ENCODE measurements at places on chromosomes 7 and 10.

- no peak for DNase-seq
- H3K27ac ChIP-seq, result no peak overlapping the region
- H3K4me3 ChIP-seq, result no peak overlapping the region
- H3K4me1 ChIP-seq, result no peaks in the 10 kb centered on the region
- no peaks in the 10 kb centered on the region for H3K36me3 ChIP-seq
Measured at GRCh38 chr10:132096863-132097478, 31.2 kb downstream of the JAKMIP3 start.

GRCh38 chr10:688312-689120 lies 952 bp downstream of the DIP2C start:
- peak overlapping the region; percentile 94 for H3K27ac ChIP-seq
- H3K36me3 ChIP-seq, result no peaks in the 10 kb centered on the region
- peak; percentile 71 for DNase-seq
- H3K4me3 ChIP-seq, result peak overlapping the region; percentile 67

GRCh38 chr10:47295411-47295810 lies 4.6 kb upstream of the GDF10 start:
- H3K4me3 ChIP-seq, result no peak overlapping the region
- H3K27ac ChIP-seq, result no peak overlapping the region
- H3K36me3 ChIP-seq, result no peaks in the 10 kb centered on the region
- peak; percentile 32 for DNase-seq

DNA sequence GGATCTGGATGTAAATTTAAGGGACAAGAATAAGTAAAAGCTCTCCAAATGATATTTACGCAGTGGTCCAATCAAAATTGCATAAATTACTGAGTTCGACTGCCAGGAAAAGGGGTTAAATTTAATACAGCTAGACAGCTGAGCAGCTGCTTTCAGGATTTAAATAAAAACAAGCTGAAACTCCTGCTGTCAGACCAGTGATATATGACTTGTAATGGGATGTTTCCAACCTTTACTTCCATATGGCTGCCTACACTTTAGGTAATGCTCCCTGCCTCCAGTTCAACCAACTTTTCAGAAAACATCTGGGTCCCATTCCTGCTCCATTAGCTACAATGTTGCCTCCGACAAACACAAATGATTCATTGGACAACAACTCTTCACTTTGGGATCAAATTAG lies 326.3 kb upstream of the DGKB start:
- H3K4me1 ChIP-seq, result no peaks in the 10 kb centered on the region
- H3K36me3 ChIP-seq, result no peaks in the 10 kb centered on the region
- DNase-seq, result no peak
- H3K27me3 ChIP-seq, result no peaks in the 10 kb centered on the region
- H3K4me3 ChIP-seq, result no peak overlapping the region
- no peak overlapping the region for H3K27ac ChIP-seq

- H3K4me1 ChIP-seq, result no peaks in the 10 kb centered on the region
- no peak for DNase-seq
- H3K36me3 ChIP-seq, result peaks cover 81% of the 10 kb centered on the region
- H3K27me3 ChIP-seq, result no peaks in the 10 kb centered on the region
- H3K4me3 ChIP-seq, result no peak overlapping the region
- no peak overlapping the region for H3K27ac ChIP-seq
Measured at GRCh38 chr10:6233725-6234277, 31.1 kb downstream of the PFKFB3 start.

- no peak overlapping the region for H3K4me3 ChIP-seq
- H3K36me3 ChIP-seq, result no peaks in the 10 kb centered on the region
- H3K4me1 ChIP-seq, result no peaks in the 10 kb centered on the region
- H3K27me3 ChIP-seq, result no peaks in the 10 kb centered on the region
- peak overlapping the region; percentile 21 for H3K27ac ChIP-seq
Measured at GRCh38 chr10:3873728-3874461, 88.9 kb upstream of the KLF6 start.

DNA sequence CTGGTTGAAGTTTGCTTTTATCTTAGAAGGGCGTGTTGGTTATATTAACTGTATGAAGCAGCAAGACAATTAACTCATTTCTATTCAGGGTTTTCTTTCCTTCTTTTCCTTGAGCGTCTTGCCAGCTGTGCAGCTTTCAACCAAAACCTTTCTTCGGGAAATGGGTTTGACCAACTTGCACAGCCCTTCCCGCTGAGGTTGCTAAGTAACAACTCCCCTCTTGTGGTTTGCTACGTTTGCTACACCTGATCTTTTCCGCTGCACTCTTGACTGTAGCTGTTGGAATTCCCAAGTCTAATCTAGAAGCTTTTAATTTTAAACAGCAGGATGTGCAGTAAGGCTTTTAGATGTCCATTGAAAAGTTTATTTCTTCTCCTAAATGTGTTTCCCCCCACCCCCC lies 116.9 kb downstream of the CDCA7L start:
- H3K27me3 ChIP-seq, result no peaks in the 10 kb centered on the region
- no peaks in the 10 kb centered on the region for H3K4me1 ChIP-seq
- no peaks in the 10 kb centered on the region for H3K36me3 ChIP-seq
- no peak overlapping the region for H3K27ac ChIP-seq
- no peak for DNase-seq

DNA sequence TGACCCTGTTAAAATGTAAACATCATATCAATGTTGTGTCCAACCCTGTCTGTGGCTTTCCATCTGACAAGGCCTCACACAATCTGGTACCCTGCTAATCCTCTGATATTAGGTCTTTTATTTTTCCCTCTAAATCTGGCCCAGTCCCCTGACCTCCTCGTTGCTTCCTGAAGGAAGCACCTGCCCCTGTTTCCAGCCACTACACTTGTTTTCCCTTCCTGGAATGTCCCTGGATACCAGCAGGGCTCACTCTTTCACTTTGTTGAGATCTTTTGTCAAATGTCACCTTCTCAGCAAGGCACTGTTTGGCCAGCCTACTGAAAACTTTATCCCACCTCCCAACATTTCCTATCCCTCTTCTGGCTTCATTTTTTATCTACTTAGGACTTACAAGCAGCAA lies 2.1 kb downstream of the SAMD9L start:
- H3K4me1 ChIP-seq, result no peaks in the 10 kb centered on the region
- H3K27me3 ChIP-seq, result no peaks in the 10 kb centered on the region
- DNase-seq, result no peak
- H3K36me3 ChIP-seq, result peaks cover 42% of the 10 kb centered on the region
- no peak overlapping the region for H3K4me3 ChIP-seq

GRCh38 chr10:114795039-114795438 lies 26.5 kb upstream of the FHIP2A start:
- no peak for DNase-seq
- no peaks in the 10 kb centered on the region for H3K27me3 ChIP-seq
- H3K4me3 ChIP-seq, result no peak overlapping the region
- H3K36me3 ChIP-seq, result no peaks in the 10 kb centered on the region
- no peak overlapping the region for H3K27ac ChIP-seq

DNA sequence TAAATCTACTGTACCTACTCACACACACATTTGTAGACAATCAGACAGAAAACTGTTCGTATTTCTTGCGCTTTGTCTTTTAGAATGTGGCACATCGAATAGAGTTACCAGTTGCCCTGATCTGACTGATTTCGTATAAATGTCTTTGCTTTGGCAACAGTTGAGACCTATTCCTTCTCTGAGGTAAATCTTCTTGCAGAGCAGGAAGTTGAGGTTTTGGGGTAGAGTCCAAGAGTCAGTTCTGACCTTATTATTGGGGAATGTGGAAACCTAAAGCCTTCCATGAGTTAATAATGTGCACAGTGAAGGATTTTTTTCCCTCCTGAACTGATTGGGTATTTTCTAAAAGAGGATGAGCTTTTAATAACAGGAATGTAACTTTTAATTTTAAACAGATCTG lies 135.3 kb downstream of the KIAA1217 start:
- DNase-seq, result no peak
- H3K4me1 ChIP-seq, result peaks cover 27% of the 10 kb centered on the region
- no peaks in the 10 kb centered on the region for H3K36me3 ChIP-seq
- H3K4me3 ChIP-seq, result no peak overlapping the region
- no peaks in the 10 kb centered on the region for H3K27me3 ChIP-seq
- no peak overlapping the region for H3K27ac ChIP-seq

- DNase-seq, result no peak
- H3K27me3 ChIP-seq, result no peaks in the 10 kb centered on the region
- no peak overlapping the region for H3K27ac ChIP-seq
- H3K36me3 ChIP-seq, result peaks cover 11% of the 10 kb centered on the region
Measured at GRCh38 chr10:34116681-34117271, 698.3 kb downstream of the PARD3 start.
